NCI-H1436 treated with DMSO at 0.1 percent for 48 hours (cell line): ENCODE measurements at places on chromosomes 3 and 15.

GRCh38 chr3:156620260-156620659, 54.1 kb upstream of the TIPARP start:
- DNase-seq: peak; percentile 96

DNA sequence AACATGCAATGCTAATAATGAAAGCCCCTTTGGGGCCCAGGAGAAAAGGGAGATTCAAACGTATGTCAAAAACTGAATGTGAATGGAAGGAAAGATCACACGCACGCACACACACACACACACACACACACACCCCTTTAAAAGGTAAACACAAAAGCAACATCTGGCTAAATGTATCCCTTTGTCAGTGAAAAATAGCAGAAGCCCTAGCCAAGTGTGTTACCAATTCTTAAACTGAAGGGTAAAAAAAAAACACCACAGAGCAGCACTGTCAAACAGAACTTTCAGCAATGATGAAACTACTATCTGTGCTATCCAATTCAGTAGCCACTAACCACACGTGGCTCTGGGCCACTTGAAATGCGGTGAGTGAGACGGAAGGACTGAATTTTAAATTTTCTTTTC, 4.9 kb downstream of the RFTN1 start:
- DNase-seq: no peak

GRCh38 chr3:17006132-17006852, 121.5 kb downstream of the PLCL2 start:
- DNase-seq: no peak

GRCh38 chr15:25724899-25725298, 138.2 kb downstream of the ATP10A start:
- no peak for DNase-seq

- DNase-seq: no peak
Measured at GRCh38 chr3:161619351-161619750, 122.7 kb downstream of the OTOL1 start.

DNA sequence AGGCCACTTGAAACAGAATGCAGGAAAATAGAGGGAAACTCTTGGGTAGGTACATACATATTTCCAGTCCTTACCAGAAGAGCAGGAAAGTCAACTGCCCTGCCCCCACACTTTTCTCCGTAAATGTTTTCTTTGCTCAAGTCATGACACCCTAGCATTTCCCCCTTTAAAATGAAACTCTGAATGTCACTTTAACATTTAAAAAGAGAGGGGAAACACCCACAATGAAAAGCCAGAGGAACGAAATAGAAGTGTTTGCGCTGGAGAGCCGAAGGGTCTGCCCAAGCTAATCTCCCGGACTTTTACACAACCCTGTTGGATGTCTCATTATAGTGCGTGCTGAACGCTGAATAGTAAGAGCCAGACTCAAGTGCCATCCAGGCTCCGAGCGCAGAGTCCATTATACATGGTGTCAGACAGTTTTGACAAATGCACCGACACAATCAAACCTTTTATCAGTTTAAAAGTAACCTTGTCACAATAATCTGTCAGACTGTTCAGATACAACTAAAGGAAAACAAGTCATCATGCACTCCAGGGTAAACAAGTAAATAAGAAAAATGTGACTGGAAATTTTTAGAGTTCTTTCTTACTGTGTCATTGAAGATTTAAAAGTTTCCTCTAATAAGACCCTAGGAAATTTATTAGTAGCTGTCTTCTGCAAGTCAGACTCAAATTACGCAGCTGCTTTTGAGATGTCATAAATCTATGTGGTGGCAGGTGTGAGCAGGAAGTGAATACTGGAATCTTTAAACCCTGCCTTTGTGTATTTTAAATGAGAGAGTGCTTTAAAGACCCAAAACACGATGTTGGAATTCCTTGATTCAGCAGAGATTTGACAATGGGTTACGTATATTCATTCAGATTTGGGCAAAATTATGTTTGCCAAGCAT, 159.8 kb downstream of the RBMS3 start:
- DNase-seq: no peak

GRCh38 chr15:100341750-100342560, at the start of gene ADAMTS17:
ADAMTS17 (minus strand) TSS chr15:100341975; CDS start chr15:100341899, 76 bp downstream.
- peak; percentile 43 for DNase-seq

- DNase-seq: no peak
Measured at GRCh38 chr15:63244399-63244798, 33.0 kb upstream of the APH1B start.

- DNase-seq: no peak
Measured at GRCh38 chr3:31133541-31133940, 239.1 kb upstream of the GADL1 start.

DNA sequence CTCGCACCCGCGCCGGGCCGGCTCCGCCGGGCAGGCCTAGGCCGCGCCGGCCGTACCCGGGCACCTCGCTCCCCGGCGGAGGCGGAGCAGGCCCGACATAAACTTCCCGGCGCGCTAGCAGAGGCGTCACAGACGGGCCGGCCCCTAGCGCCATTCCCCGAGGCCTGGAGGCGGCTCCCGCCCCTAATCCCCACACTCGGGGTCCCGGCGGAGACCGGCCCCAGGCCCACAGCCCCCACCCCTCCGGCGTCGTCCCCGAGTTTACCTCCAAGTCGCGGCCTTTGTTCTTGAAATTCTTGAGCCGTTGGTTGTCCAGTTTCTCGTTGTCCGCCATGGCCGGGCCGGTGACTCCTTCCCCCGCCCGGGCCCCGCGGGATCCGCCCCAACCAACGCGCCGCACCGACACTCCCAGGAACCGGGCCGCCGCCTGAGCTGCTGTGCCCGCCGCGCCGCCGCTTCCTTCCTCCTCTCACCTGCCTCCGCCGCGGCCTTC, 376 bp downstream of the KPNA4 start:
- no peak for DNase-seq

- no peak for DNase-seq
Measured at GRCh38 chr3:153245661-153246060, 83.6 kb downstream of the RAP2B start.

DNA sequence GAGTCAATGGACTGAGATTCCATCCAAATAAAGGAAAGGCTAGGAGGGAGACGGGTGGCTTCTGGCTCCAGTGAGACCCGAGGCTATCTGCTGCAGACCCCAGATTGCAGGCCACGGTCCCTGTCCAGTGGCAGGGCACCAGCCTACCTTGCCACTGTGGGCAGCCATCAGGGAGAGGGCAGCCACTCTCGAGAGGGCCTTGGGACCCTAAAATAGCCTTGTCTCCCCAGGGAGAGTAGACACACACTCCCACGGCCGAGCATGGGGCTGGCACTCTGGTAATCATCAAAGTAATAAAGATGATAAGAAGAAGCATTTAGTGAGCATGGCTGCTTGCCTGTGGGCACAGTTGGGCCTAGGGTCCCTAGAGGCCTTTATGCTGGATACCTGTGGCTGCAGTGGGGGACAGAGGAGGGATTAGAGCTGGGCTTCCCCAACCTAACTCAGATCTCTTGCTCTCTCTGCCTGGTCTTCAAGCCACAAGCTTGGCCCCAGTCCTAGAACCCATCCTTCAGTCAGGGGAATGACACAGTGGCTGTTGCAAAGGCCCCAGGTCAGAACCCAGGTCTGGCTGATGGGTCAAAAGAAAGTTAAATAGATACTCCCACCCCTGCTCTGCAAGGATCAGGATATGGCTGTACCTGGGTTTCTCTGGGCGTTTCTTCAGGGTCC, 9.2 kb upstream of the VIPR1 start:
- no peak for DNase-seq

DNA sequence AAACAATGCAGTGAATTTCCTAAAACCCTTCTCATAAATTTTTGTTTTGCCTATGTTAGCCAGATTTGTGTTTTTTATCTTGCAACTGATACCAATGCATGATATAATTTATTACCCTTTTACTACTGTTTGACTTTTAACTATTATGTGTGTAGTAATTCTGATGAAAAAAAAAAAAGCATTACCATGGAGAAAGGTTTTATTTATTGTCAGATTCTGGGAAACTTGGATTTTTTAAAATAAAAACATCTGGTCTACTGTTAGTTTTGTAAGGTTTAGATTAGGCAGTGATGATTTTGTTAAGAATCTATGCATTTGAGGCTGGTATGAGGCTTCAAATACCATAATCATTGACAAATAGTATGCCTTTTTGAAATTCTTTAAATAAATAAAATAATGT, 470.4 kb upstream of the ROBO1 start:
- DNase-seq: no peak

DNA sequence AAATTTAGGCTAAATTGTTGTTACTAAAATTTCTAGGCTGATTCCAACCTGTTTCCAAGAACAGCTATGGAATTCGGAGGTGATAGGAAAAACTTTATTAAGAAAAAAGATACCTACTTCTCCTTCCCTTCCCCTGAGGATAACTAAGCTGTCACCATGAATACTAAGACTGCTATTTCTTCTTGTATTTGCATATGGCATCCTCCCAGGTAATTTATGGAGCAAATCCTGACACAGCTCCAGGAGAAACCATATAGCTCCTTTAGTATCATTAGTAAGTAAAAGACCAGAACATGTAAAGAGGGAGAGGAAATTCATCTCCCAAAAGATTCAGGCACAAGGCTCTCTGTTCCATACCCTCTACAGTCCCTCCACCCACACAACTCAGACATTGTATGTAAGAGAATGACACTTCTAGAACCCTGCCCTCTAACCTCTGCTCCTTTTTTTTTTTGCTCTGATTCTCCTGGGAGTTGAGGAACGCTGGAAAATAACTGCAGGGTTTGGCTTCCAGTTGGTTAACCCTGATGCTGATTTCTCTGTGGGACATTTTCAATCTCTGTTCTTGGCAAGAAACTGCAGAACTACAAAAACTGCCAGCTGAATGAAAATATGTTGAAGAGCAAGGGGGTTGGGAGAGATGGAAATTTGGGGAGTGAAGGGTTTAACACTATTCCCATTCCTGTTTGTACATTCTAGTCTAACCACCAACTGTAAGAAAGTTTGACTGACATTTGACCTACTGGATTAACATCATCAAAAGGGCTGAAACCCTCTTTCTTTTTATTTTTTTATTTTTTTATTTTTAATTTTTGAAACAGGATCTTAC, 14.2 kb upstream of the MAGI1 start:
- no peak for DNase-seq

DNA sequence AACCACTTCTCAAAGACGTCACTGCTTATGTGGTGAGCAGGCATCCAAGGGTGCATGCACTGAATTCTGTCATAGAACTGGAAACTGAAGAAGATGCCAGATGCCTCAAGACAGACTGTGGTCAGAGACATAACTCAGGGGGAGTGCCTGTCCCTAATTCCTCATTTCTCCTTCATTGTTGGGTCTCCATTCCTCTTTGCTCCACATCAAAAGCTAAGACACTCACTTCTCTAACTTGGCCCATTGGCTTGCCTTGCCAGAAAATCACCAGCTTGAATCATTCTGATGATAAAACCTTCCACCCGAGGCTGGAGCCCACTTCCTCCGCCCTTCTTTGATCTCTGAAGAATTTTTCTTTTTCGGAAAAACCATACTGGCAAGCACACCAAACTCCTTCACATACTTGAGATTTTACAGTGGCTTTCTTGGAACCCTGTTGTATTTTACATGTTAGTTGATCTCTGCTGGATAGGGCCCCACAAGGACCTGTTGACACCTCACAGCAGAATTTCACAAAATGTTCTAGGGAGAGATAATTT, 69.9 kb downstream of the COL8A1 start:
- no peak for DNase-seq

DNA sequence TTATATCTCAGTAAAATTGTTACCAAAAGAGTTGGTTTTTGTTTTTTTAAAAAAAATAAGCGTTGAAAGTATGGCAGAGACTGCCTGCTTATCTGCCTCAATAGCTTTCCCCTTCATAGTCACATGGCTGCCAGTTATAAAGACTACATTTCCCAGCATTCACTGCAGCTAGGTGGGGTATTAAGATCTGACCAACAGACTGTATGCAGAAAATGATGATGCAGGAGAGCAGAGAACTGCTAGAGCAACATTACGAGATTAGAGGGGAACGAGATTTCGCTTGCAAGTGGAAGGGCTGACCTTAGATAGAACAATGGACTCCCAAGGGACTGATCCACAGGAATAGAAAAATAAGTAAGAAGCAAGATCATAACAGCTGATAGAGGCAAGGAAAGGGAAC, 14.3 kb downstream of the RHOA start:
- no peak for DNase-seq

GRCh38 chr3:90016555-90016954, 909.1 kb downstream of the EPHA3 start:
- no peak for DNase-seq

- no peak for DNase-seq
Measured at GRCh38 chr15:38612159-38612863, 47.7 kb upstream of the RASGRP1 start.

- DNase-seq: no peak
Measured at GRCh38 chr3:14906355-14906971, 40.9 kb upstream of the NR2C2 start.

GRCh38 chr3:100144255-100144866, 30.1 kb upstream of the FILIP1L start:
- DNase-seq: no peak
